Activated T-cell treated with anti-CD3 and anti-CD28 coated beads, Interleukin-2, amount 50 U/mL, for 72 hours (primary cell): ENCODE measurements at places on chromosomes 11 and 22. TPM values are rescaled to one million over a fixed set of nuclear protein-coding genes. Genes with fewer than 3 reads are reported as not detected.
A peak's percentile ranks its signal among the peaks of the same experiment; 100 is the strongest.

GRCh38 chr11:14148653-14149273, 186.2 kb downstream of the SPON1 start:
- H3K4me3 ChIP-seq, result no peak overlapping the region
- peaks cover 8% of the 10 kb centered on the region for H3K4me1 ChIP-seq
- no peak overlapping the region for H3K27ac ChIP-seq
- H3K36me3 ChIP-seq, result peaks cover 2% of the 10 kb centered on the region

OR52N4 gene
- 1.4 TPM for total RNA-seq

TIMP3 gene
- total RNA-seq, result not detected

MRPL23 gene
- 59.4 TPM for total RNA-seq

DNA sequence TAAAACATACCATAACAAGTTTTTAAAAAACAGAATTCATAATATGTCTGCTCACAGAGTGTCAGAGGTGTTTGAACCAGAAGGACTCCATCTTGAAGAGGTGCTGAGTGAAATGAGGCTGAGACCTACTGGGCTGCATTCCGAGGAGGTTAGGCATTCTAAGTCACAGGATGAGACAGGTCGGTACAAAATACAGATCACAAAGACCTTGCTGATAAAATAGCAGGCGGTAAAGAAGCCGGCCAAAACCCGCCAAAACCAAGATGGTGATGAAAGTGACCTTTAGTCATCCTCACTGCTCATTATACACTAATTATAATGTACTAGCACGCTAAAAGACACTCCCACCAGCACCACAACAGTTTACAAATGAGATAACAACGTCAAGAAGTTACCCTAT, 116.4 kb downstream of the ARHGAP32 start:
- H3K4me3 ChIP-seq, result no peak overlapping the region
- DNase-seq, result no peak
- H3K4me1 ChIP-seq, result no peaks in the 10 kb centered on the region

GRCh38 chr11:57873196-57873911, 111.8 kb downstream of the CTNND1 start:
- H3K36me3 ChIP-seq, result no peaks in the 10 kb centered on the region
- no peaks in the 10 kb centered on the region for H3K4me1 ChIP-seq
- peaks cover 13% of the 10 kb centered on the region for H3K27me3 ChIP-seq
- DNase-seq, result no peak

DNA sequence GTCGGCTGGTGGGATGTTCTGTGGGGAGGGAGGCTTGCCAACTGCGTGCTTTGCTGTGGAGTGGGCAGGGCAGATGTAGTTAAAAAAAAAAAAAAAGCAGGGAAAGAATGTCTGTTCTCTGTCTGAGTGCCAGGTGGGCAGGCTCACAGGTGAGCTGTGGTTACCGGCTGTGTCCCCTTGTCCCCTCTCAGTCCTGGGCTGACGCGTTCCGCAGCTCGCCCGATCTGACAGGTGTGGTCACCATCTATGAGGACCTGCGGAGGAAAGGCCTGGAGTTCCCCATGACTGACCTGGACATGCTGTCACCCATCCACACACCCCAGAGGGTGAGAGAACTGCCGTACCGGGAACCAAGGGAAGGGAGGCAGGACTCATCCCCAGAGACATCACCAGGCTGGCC, 23.6 kb downstream of the TOM1 start:
- H3K27me3 ChIP-seq, result no peaks in the 10 kb centered on the region
- no peak overlapping the region for H3K27ac ChIP-seq
- DNase-seq, result no peak
- H3K36me3 ChIP-seq, result no peaks in the 10 kb centered on the region

- H3K4me3 ChIP-seq, result no peak overlapping the region
- no peaks in the 10 kb centered on the region for H3K4me1 ChIP-seq
- DNase-seq, result no peak
These were observed 133.4 kb upstream of the DDI1 start for GRCh38 chr11:103902994-103903393.

PGA4 gene
- total RNA-seq, result not detected

DNA sequence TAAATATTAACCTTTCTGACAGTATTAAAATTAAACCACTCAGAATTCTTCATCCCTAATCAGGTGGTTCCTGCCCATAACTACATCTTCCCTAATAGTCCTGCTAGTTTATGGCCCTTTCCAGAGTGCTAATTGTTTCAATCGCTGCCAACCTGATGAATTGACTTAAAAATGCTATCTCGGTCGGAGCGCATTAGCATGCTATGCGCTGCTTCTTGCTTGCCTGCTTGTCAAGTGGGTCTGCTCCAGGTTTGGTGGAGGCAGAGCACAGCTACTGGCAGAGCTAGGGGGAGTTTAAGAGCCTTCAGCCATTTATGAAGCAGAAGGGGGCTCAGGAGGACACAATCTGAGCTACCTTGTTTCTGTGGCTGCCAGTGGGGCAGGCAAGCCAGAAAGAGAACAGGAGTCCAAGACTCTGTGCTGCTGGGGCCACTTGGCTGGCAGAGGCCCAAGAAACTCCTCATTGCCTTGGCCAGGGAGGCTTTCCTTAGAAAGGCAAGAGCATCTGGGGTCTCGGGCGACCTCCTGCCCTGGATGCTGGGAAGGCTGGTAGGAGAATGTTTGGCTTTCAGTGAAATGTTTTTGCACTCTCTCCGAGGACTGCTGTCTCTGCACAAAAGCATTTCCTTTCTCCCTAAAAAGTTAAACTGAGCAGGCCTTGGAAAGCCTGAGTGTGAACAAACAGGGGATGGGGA, 62.1 kb upstream of the PHOX2A start:
- no peak overlapping the region for H3K4me3 ChIP-seq
- no peaks in the 10 kb centered on the region for H3K4me1 ChIP-seq
- H3K27ac ChIP-seq, result no peak overlapping the region
- peaks cover 8% of the 10 kb centered on the region for H3K36me3 ChIP-seq
- no peaks in the 10 kb centered on the region for H3K27me3 ChIP-seq

GRCh38 chr11:61769169-61769920, 16.9 kb downstream of the MYRF start:
- H3K4me1 ChIP-seq, result no peaks in the 10 kb centered on the region
- H3K36me3 ChIP-seq, result no peaks in the 10 kb centered on the region
- no peak overlapping the region for H3K27ac ChIP-seq
- H3K27me3 ChIP-seq, result no peaks in the 10 kb centered on the region

SCGB1A1 gene
- total RNA-seq, result not detected

GPR83 gene
- 0.19 TPM for total RNA-seq

RFPL2 gene
- not detected for total RNA-seq

DNA sequence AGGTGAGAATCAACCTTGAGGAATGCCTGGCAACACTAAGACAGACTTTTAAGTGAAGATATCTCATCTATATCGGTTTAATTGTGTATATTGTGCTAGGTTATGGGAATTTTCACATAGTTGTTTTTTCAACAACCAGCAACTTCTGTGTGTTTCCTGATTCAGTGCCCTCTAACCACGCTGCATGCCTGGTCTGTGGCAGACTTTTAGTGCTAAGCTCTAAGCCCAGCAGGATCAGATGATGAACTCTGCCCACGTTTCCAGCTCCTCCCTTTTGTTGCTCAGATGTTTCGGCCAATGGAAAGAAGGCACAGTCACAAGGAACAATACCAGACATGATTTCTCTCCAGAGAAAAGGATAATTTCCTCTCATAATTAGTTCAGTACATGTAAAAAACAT, 1.4 kb upstream of the VWA5A start:
- H3K27me3 ChIP-seq, result peaks cover 5% of the 10 kb centered on the region
- no peak overlapping the region for H3K4me3 ChIP-seq
- no peak for DNase-seq
- H3K27ac ChIP-seq, result no peak overlapping the region

DNA sequence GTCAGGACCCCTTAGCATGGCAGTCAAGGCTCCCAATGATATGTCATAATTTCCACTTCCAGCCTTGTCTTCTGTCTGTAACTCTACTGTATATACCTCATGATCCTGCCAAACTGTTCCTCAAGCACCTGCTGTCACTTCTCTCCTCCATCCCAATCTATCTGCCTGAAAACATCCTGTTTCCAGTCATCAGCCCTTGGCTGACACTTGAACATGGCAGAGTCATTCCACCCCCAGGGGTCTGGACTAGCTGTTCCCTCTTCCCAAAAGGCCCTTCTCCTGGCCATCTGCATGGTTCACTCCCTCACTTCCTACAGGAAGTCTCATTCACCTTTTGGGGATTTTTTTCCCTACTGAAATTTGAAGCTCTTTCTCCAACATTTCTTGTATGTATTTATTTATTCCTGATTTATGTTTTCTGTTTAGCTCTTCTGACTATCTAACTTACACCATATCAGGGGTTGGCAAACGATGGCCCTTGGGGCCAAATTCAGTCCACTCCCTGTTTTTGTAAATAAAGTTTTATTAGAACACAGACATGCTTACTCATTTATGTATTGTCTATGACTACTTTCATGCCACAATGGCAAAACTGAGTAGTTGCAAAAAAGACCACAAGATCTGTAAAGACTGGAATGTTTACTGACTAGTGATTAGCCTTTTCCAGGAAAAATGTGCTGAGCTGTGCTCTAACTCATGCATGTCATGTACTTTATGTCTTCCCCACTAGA, 278.4 kb downstream of the KIRREL3 start:
- no peaks in the 10 kb centered on the region for H3K4me1 ChIP-seq
- peaks cover 8% of the 10 kb centered on the region for H3K27me3 ChIP-seq
- H3K36me3 ChIP-seq, result no peaks in the 10 kb centered on the region

GRCh38 chr22:36330655-36331305, 57.0 kb downstream of the MYH9 start:
- DNase-seq, result peak; percentile 28
- peaks cover 87% of the 10 kb centered on the region for H3K4me1 ChIP-seq
- peaks cover 24% of the 10 kb centered on the region for H3K36me3 ChIP-seq
- H3K4me3 ChIP-seq, result peak overlapping the region; percentile 93
- H3K27me3 ChIP-seq, result no peaks in the 10 kb centered on the region
- peak overlapping the region; percentile 99 for H3K27ac ChIP-seq

TMEM86A gene
- total RNA-seq, result 1.0 TPM

GRCh38 chr11:59053387-59053786, 32.7 kb upstream of the GLYATL1B start:
- no peaks in the 10 kb centered on the region for H3K36me3 ChIP-seq
- H3K27me3 ChIP-seq, result peaks cover 22% of the 10 kb centered on the region
- peak; percentile 81 for DNase-seq
- no peak overlapping the region for H3K4me3 ChIP-seq

ZP1 gene
- not detected for total RNA-seq

DNA sequence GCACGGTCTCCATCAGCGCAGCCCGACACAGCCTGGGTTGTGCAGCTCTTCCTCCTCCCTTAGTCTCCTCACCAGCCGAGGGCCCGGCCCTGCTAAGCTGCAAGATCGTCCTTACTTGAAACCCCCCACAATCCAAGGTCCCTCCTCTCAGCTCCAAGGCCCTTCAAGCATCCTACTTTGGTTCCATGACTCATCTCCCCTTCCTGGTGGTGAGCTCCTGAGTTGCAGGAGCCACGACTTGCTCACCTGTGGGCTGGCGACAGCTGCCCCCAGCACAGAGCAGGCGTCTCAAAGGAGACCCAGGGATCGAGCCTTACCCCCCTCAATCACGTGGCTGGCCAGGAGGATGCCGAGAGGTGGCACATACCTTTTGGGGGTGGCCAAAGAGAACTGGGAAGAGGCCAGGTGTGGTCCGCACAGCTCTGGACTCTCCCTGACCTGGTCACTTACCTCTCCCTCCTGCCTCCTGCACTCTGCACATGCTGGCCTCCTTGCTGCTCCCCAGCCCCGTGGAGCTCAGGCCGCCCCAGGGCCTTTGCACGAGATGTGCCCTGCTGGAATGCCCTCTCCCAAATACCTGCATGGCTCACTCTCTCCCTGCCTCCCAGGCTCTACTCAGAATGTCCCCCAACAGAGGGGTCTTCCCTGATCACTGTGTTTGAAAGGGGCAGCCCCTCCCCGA, 35.2 kb upstream of the FADD start:
- peaks cover 8% of the 10 kb centered on the region for H3K27me3 ChIP-seq
- H3K27ac ChIP-seq, result no peak overlapping the region
- H3K4me3 ChIP-seq, result no peak overlapping the region
- no peak for DNase-seq
- no peaks in the 10 kb centered on the region for H3K4me1 ChIP-seq
- H3K36me3 ChIP-seq, result no peaks in the 10 kb centered on the region

LDHAL6A gene
- total RNA-seq, result not detected

CCDC87 gene
- total RNA-seq, result 0.10 TPM

GRCh38 chr11:5277807-5278382, 8.2 kb upstream of the HBE1 start:
- no peaks in the 10 kb centered on the region for H3K36me3 ChIP-seq
- DNase-seq, result no peak
- H3K4me1 ChIP-seq, result no peaks in the 10 kb centered on the region
- no peaks in the 10 kb centered on the region for H3K27me3 ChIP-seq

DNA sequence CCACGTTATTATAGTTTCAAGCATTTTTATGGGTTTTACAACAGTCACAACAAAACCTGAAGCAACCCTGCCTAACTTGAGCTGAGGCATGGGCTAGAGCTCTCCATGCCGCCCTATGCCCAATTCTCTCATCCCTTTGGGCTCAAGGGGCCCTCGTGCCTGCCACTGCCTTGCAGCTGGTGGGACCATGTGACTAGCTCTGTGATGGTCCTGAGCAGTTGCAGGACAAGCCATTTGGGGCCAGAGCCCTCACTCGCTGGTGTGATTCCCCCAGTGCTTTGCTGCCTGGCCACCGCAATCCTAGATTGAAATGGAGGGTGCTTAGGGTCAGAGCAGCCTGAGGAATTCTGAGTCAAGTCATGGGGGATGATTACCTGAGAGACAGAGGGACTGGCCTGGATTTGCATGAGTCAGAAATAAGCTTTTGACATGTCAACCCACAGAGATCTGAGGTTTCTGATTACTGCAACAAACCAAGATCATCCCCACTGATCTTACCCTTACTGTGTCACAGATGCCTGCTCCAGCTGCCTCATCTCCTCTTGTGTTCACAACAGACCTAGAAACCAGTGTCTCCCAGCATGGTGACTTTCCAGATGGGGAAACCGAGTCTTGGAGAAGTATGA, 323.7 kb downstream of the BRD1 start:
- H3K4me3 ChIP-seq, result no peak overlapping the region
- H3K4me1 ChIP-seq, result no peaks in the 10 kb centered on the region
- no peaks in the 10 kb centered on the region for H3K27me3 ChIP-seq
- no peak for DNase-seq
- H3K36me3 ChIP-seq, result peaks cover 6% of the 10 kb centered on the region
- no peak overlapping the region for H3K27ac ChIP-seq

OR51B4 gene
- total RNA-seq, result not detected

GRCh38 chr22:29625090-29625825, 21.8 kb downstream of the NF2 start:
- DNase-seq, result peak; percentile 27
- no peaks in the 10 kb centered on the region for H3K36me3 ChIP-seq
- peaks cover 64% of the 10 kb centered on the region for H3K4me1 ChIP-seq
- H3K27ac ChIP-seq, result peak overlapping the region; percentile 93
- no peaks in the 10 kb centered on the region for H3K27me3 ChIP-seq
